Substantia nigra (tissue), 51 donors: ENCODE measurements at places on chromosomes 6 and 20.

DNA sequence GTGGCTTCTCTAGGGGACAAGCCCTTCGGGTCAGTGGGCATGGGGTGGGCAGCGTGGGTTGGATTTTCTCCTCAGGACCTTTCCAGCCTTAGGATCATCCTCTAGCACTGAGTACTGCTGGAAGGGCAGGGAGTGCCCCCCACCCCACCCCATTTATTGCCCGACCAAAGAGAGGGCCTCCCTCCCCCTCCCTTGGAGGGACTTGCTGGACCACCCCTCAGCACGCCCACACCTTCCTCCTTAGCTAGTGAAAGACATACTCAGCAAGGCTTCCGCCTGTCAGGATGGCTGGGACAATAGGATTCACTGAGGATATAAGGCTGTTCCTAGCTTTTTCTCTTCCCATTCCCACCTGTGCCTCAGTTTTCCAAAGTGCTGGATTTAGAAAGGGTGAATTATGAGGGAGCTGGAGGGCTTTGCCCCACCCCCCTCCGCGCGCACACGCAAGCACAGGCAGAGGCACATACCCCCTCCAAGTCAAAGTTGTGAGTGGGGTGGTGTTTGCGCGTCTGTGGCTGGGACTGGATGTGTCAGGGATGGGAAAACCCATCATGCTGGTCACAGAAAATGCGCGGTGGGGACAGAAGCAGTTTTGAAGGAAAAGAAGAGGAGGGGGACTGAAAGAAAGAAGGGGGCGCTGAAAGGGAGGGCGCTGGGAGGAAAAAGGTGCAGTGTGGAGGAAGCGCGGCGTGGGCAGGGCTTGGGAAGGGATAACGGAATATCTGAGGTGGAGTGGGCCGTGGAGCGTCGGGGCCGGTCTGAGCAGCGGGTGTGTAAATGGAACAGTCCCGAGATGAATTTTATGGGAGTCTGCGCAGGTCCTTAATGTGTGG is 693 bp upstream of the SLC29A1 start:
- no peak for DNase-seq

GRCh38 chr20:44419131-44419844 is 56.4 kb upstream of the TTPAL start:
- DNase-seq: no peak

DNA sequence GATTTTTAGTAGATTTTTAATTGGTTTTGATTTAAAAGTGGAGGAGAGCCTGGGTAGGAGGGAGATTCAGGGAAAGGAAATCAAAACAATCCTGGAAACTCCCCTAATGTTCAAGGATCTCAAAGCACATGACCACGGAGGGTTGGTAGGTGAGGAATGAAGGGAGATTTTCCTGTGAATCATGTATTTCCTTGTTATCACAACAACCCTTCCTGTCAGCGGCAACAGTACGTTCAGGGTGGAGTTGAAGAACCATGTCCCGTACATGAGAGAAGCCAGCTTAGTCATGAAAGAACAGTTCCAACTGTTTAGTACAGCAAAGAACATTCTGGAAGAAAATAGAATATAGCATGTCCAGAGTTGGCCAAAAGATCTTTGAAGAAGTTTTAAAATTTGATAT is 79.4 kb upstream of the SCAF8 start:
- no peak for DNase-seq

DNA sequence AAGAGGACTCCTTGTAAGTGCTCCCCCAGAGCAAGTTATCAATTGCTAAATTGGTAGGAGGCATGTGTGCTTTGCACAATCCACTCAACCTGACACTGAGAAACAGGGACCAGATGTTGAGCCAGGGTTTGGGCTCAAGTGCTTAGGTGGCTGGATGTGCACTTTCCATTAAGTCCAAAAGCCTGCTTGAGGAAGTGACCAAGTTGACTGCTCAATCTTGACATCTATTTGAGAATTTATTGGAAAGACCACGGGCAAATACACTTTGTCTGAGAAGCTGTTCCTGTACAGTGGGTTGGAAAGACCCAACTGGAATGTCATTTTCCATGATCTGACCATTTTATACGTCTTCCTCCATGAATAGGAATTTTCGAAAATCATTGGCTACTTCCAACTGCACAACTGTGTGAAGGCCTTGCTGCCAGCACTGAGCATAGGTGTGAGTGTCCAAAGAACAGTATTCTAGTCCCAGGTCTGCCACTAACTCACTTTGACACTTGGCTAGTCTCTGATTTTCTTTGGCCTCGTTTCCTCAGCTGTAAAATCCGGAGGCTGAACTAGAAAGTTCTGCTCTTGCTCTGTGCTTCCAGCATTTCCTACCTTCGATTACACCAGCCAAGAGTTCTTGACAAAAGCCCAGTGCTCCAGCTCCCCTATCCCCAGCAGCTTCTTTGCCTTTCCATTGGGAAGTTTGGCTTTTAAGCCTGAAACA is 186.9 kb upstream of the ECI2 start:
- DNase-seq: no peak

- DNase-seq: no peak
Observed at GRCh38 chr6:126923807-126924206, 194.7 kb upstream of the RSPO3 start.

GRCh38 chr20:10646886-10647420 is 26.8 kb downstream of the JAG1 start:
- DNase-seq: no peak

- DNase-seq: no peak
Observed at GRCh38 chr20:12966468-12967085, 42.2 kb upstream of the SPTLC3 start.

DNA sequence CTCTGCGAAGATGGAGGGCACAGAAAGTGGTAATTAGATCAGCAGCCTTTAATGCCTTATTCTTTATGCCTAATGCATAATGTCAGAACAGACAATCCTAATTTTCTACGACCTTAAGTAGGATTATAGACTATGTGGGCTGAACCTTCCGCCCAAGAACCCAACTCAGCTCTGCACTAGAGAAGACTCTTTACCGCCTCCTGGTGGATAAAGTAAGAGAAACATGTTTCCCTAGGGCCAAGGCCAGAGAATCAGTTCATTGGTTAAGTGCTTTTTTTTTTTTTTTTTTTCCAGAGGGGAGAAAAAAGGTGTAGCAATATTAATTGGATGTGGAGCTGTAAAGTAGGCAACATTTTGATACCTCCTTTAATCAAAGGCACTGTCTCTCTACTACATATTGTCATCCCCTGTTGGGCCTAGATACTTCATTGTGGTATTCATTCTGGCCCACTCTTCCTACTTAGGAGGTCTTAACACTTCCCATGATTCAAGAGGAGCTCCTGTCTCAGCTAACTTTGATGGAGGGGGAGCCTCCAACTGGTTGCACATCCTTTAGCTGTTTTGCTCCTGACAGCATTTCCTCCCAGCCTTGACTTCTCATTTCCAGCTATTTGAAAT is 124.9 kb upstream of the NRN1 start:
- DNase-seq: no peak

- DNase-seq: no peak
Observed at GRCh38 chr20:42138729-42139128, 520.6 kb upstream of the CHD6 start.

DNA sequence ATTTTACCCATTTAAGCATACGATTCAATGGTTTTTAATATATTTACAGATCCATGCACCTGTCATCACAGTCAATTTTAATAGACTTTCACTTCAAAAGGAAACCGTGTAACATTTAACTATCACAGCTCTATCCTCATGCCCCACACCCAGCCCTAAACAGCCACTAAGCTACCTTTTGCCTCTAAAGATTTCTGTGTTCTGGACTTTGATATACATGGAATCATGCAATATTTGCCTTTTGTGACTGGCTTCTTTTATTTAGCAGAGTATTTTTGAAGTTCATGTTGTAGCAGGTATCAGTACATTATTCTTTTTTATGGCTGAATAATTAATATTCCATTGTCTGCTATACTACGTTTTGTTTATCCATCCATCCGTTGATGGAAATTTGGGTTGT is 50.3 kb upstream of the STX16 start:
- DNase-seq: no peak

DNA sequence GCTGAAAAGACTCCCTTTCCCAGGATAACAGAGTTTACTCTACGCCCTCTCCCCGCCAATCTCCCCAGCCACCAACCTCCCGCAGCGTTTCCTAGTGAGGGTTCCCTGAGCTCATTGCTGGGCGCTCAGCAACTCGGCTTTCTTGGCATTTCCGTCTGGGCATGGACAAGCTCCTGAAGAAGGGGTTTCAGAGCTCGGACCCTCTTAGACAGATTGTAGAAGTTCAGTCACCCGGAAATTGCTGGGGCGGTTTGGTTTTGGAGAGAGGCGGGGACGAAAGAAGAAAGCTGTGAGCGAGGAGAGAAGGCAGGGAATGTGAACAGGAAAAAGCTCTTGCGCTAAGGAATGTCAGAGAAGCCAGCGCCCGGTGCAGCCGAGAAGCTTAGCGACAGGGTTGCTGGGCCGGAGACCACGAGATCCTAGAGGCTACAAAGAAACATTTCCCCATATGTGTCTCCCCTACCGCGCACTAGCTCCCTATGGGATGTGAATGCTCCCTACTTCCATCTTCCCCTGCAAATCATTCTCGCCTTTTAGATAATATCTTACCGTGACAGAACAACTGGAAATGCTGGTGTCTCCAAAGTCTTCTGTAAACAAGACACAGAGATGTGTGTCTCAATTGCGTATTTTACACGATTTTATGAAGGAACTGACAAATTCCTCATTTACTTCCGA is 15.8 kb downstream of the POM121L2 start:
- DNase-seq: no peak

DNA sequence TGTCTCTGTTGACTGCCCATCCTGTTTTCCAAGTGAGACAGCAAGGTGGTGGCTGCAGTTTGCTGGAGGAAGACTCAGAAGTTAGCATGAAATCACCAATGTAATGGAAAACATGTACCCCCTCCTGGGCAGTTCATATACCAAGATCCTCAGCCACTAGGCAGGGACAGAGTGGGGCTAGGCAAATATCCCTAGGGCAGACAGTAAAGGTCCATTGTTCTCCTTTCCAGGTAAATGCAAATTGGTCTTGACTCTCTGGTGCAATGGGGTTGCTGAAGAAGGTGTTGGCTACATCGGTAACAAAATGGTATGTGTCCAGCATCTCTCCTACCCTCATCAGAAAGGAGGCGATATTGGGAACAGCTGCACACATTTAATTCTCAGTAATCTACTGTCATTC is 233.6 kb upstream of the SOX4 start:
- no peak for DNase-seq

DNA sequence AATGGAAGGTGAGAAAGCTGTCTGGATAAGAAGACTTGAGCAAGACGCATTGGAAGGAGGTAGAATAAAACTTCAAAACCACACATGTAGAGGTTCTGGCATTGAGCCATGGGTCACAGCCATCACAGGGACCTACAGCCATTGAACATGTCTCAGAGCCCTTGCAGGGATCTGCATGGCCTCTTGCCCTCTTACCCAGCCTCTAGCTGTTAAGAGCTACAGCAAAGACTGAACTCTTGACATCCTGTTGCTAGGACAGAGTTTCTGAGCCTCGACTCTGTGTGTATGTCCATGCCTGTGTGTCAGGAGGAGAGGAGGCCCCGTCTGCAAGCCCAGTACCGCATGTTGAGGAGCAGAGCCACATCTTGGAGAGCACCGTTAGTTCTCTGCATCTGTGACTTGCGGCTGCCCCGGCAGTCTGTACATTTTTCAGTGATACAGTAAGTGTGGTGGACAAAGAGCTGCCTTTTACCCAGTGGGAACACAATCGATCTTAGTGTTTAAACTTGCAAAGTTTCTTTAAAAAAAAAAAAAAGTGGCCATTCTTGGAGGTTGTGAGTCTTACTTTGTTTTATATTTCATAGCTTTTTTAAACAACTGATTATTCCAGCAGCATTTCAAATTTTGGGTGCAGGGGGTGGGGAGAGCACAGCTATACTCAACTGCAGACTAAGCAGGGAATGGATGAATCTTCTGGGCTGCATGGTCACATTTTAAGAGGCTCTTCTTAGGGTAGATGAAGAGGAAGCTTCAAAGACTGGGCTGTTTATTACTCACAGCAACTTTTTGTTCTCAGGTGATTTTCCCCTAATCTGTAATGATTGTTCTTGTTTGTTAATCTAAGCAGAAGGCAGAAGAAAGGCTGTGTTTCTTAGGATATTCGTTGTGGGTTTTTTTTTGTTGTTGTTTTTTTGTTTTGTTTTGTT is 88.5 kb downstream of the TBC1D7 start:
- no peak for DNase-seq

GRCh38 chr6:54879188-54879985 is 32.8 kb downstream of the FAM83B start:
- no peak for DNase-seq

GRCh38 chr6:131733376-131734016 is 22.7 kb upstream of the CTAGE9 start:
- DNase-seq: no peak
